ENCODE measurements at places on chromosomes 11 and 22. TPM values are rescaled to one million over a fixed set of nuclear protein-coding genes. Genes with fewer than 3 reads are reported as not detected.

The ST14 gene
- total RNA-seq = under 0.01 TPM

The MPEG1 gene
- under 0.01 TPM for total RNA-seq

The KRTAP5-10 gene
- 0.36 TPM for total RNA-seq

The KRTAP5-8 gene
- 0.36 TPM for total RNA-seq

The CYB5R2 gene
- 9.1 TPM for total RNA-seq

The SLC43A3 gene
- total RNA-seq = 61.0 TPM

The MMP1 gene
- total RNA-seq = 0.72 TPM

The STK33 gene
- 0.72 TPM for total RNA-seq

The GGT5 gene
- total RNA-seq = 7.2 TPM

The NLRX1 gene
- total RNA-seq = 29.7 TPM

The CWC15 gene
- total RNA-seq = 32.9 TPM

Measured in osteoblast (primary cell).